ENCODE measurements at places on chromosomes 7 and 10. TPM values are rescaled to one million over a fixed set of nuclear protein-coding genes. Genes with fewer than 3 reads are reported as not detected.

The SLC16A9 gene
- total RNA-seq: 1.00 TPM

The CALHM2 gene
- total RNA-seq: 1.3 TPM

The PRLHR gene
- not detected for total RNA-seq

The CALCR gene
- total RNA-seq: 0.20 TPM

The ATP6V1F gene
- total RNA-seq: 162 TPM

The CSGALNACT2 gene
- total RNA-seq: 38.2 TPM

The TMEM236 gene
- 0.07 TPM for total RNA-seq

The ZWINT gene
- 21.8 TPM for total RNA-seq

The TEX36 gene
- not detected for total RNA-seq

The OPN4 gene
- not detected for total RNA-seq

The CLDN3 gene
- total RNA-seq: 0.32 TPM

The ANKIB1 gene
- total RNA-seq: 76.3 TPM

The AS3MT gene
- total RNA-seq: 3.7 TPM

The INSYN2A gene
- total RNA-seq: 0.10 TPM

The OR13A1 gene
- total RNA-seq: not detected

The ERVW-1 gene
- total RNA-seq: not detected

The AKR1C1 gene
- 1.7 TPM for total RNA-seq

The NPSR1 gene
- not detected for total RNA-seq

The CTNNA3 gene
- total RNA-seq: 0.92 TPM

The MOGAT3 gene
- total RNA-seq: not detected

The CCL26 gene
- not detected for total RNA-seq

The UPK3B gene
- total RNA-seq: 0.62 TPM

The KCNH2 gene
- total RNA-seq: 0.19 TPM

The ZNF365 gene
- total RNA-seq: 5.2 TPM

The NEUROG3 gene
- not detected for total RNA-seq

The C10orf105 gene
- not detected for total RNA-seq

The SPDYE2 gene
- not detected for total RNA-seq

The AASS gene
- 6.7 TPM for total RNA-seq

The SYT15B gene
- 16.6 TPM for total RNA-seq

The MYPN gene
- 0.10 TPM for total RNA-seq

The KCNIP2 gene
- total RNA-seq: 1.8 TPM

The ADCY1 gene
- total RNA-seq: 0.50 TPM

The RARRES2 gene
- 1.4 TPM for total RNA-seq

The CD36 gene
- 0.39 TPM for total RNA-seq

The TBXAS1 gene
- total RNA-seq: 2.5 TPM

The LLCFC1 gene
- not detected for total RNA-seq

The ADIRF gene
- 0.54 TPM for total RNA-seq

The LRRC27 gene
- total RNA-seq: 14.4 TPM

The HGF gene
- 3.4 TPM for total RNA-seq

The INTS1 gene
- total RNA-seq: 94.4 TPM

The ELFN1 gene
- total RNA-seq: 0.65 TPM

The EIF5AL1 gene
- total RNA-seq: 0.17 TPM

The GATA3 gene
- not detected for total RNA-seq

The RGR gene
- not detected for total RNA-seq

Measured in chondrocyte (in vitro differentiated cells).